ENCODE measurements at places on chromosomes 3 and 15.

DNA sequence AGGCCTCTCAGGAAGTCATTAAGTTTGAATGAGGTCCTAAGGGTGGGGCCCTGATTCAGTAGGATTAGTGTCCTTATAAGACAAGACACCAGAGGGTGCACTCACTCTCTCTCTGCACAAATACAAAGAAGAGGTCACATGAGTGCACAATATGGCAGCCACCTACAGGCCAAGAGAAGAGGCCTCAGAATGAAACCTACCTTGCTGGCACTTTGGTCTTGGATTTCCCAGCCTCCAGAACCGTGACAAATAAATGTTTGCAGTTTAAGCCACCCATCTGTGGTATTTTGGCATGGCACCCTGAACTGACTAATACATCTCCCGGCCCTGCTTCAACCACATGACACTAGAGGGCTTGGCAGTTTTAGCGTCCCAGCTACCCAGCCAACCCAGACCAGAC lies 73.9 kb upstream of the CHRNB4 start:
- H3K36me3 ChIP-seq = no peaks in the 10 kb centered on the region
- peak; percentile 64 for ATAC-seq
- H3K4me3 ChIP-seq = no peak overlapping the region
- H3K27me3 ChIP-seq = peaks cover 25% of the 10 kb centered on the region
- no peak overlapping the region for H3K27ac ChIP-seq

- H3K27me3 ChIP-seq = no peaks in the 10 kb centered on the region
- no peak for ATAC-seq
- H3K36me3 ChIP-seq = peaks cover 100% of the 10 kb centered on the region
- H3K4me3 ChIP-seq = no peak overlapping the region
These were observed 20.3 kb downstream of the ZBTB11 start for GRCh38 chr3:101656651-101657050.

- H3K4me3 ChIP-seq = no peak overlapping the region
- peaks cover 4% of the 10 kb centered on the region for H3K27me3 ChIP-seq
- no peak for ATAC-seq
- no peak overlapping the region for H3K27ac ChIP-seq
- no peaks in the 10 kb centered on the region for H3K36me3 ChIP-seq
- H3K4me1 ChIP-seq = no peaks in the 10 kb centered on the region
These were observed 44.5 kb upstream of the SLCO2A1 start for GRCh38 chr3:134074001-134074789.

GRCh38 chr15:58539548-58539947 lies 107.8 kb downstream of the LIPC start:
- no peaks in the 10 kb centered on the region for H3K27me3 ChIP-seq
- ATAC-seq = no peak
- H3K27ac ChIP-seq = no peak overlapping the region
- H3K4me3 ChIP-seq = no peak overlapping the region
- H3K4me1 ChIP-seq = no peaks in the 10 kb centered on the region
- H3K36me3 ChIP-seq = no peaks in the 10 kb centered on the region

- no peak for ATAC-seq
- H3K27me3 ChIP-seq = no peaks in the 10 kb centered on the region
- H3K27ac ChIP-seq = no peak overlapping the region
- H3K36me3 ChIP-seq = no peaks in the 10 kb centered on the region
- no peak overlapping the region for H3K4me3 ChIP-seq
- H3K4me1 ChIP-seq = no peaks in the 10 kb centered on the region
These were observed 168.1 kb upstream of the SATB1 start for GRCh38 chr3:18593231-18593630.

GRCh38 chr3:35643495-35643894 lies 4.2 kb downstream of the ARPP21 start:
- H3K27ac ChIP-seq = no peak overlapping the region
- no peaks in the 10 kb centered on the region for H3K4me1 ChIP-seq
- no peak for ATAC-seq
- no peak overlapping the region for H3K4me3 ChIP-seq
- peaks cover 18% of the 10 kb centered on the region for H3K27me3 ChIP-seq
- H3K36me3 ChIP-seq = no peaks in the 10 kb centered on the region

DNA sequence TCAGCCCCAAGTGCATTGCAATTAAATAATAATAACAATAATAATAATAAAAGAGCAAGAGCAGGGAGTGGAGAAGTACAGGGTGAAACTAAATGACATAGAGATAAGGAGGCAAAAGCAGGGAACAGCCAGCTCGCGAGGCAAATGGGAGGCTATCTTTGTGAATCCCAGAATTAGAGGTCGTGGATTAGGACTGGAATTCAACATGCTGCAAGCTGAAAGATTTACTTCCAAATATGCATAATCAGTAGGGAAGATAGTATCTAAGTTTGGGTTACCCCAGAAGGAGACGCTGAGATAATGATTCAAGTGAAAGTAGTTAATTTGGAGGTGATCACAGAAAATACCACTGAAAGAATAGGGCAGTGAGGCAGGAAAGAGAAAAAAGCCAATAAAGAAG lies 119.4 kb upstream of the UBE2E2 start:
- no peak overlapping the region for H3K4me3 ChIP-seq
- H3K27me3 ChIP-seq = no peaks in the 10 kb centered on the region
- H3K4me1 ChIP-seq = peaks cover 4% of the 10 kb centered on the region
- no peak overlapping the region for H3K27ac ChIP-seq
- H3K36me3 ChIP-seq = no peaks in the 10 kb centered on the region
- no peak for ATAC-seq

DNA sequence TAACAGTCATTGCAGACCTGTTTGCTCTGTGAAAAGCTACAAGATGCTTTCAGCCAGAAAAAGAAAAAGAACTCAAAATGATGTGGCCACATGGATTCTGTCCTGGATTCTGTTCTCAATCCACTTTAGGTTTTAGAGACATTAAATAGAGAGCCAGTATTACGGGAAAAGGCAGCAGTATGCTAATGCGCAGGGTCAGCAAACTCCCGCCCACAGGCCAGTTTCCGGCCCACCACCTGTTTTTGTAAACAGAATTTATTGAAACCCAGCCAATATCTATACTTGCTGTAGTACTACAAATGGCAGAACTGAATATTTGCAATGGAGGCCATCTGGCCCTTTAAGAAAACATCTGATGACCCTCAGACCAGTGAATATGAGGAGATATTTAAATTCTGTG lies 416.1 kb downstream of the ERC2 start:
- no peaks in the 10 kb centered on the region for H3K36me3 ChIP-seq
- H3K4me3 ChIP-seq = no peak overlapping the region
- ATAC-seq = no peak
- H3K27ac ChIP-seq = no peak overlapping the region
- no peaks in the 10 kb centered on the region for H3K27me3 ChIP-seq
- no peaks in the 10 kb centered on the region for H3K4me1 ChIP-seq

DNA sequence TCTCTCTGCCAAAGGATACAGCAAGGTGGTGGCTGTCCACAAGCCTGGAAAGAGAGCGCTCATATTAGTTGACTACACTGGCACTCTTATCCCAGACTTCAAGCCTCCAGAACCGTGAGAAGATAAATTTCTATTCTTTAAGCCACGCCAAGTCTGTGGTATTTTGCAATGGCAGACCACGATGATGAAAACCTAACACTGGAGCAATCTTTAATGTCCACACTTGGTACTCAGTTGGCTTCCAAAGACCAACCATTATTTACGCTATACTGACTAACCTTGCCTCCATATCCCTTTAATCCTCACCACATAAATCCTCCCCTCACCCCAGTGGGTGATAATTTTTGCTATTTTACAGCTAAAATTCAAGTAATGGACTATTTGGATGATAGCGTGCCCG lies 16.9 kb upstream of the LACTB start:
- no peak overlapping the region for H3K27ac ChIP-seq
- peaks cover 15% of the 10 kb centered on the region for H3K27me3 ChIP-seq
- H3K36me3 ChIP-seq = no peaks in the 10 kb centered on the region
- H3K4me3 ChIP-seq = no peak overlapping the region
